ENCODE measurements at places on chromosomes 6 and 20.

- no peak for DNase-seq
These were observed 61.2 kb downstream of the EYA2 start for GRCh38 chr20:46955601-46956556.

GRCh38 chr20:34988191-34988540 is 32.5 kb downstream of the MYH7B start:
- DNase-seq: no peak

DNA sequence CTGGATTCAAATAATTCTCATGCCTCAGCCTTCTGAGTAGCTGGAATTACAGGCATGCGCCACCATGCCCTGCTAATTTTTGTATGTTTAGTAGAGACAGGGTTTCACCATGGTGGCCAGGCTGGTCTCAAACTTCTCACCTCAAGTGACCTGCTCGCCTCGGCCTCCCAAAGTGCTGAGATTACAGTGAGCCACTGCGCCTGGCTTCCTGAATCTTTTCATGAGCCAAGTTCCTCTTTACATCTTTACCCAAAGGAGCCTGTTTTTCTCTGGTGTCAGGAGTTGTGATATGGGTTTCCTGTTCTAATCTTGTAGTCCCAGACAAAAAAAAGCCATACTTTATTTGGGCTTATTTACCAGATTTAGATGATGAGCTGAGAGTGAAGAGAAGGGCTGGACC is 34.4 kb downstream of the PCNA start:
- DNase-seq: no peak

GRCh38 chr6:51559059-51559458 is 528.4 kb downstream of the PKHD1 start:
- no peak for DNase-seq

DNA sequence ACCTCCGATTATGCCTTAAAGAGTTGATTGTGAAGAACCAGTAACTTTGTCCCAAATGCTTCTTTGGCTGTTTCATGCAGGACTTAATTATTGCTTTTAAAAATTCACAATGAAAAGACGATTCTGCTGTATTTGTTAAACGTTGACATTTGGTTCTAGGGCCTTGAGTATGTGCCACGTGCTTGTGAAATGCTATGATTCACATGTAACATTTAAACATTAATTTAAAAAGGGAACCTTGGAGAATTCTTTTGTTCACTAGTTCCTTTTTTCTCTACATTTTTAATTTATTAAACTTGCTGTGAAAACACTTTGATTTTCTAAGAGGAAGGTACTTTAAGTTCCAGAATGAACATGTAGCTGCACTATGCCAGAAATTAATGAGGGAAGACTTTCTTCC is 9.5 kb downstream of the GZF1 start:
- DNase-seq: no peak

DNA sequence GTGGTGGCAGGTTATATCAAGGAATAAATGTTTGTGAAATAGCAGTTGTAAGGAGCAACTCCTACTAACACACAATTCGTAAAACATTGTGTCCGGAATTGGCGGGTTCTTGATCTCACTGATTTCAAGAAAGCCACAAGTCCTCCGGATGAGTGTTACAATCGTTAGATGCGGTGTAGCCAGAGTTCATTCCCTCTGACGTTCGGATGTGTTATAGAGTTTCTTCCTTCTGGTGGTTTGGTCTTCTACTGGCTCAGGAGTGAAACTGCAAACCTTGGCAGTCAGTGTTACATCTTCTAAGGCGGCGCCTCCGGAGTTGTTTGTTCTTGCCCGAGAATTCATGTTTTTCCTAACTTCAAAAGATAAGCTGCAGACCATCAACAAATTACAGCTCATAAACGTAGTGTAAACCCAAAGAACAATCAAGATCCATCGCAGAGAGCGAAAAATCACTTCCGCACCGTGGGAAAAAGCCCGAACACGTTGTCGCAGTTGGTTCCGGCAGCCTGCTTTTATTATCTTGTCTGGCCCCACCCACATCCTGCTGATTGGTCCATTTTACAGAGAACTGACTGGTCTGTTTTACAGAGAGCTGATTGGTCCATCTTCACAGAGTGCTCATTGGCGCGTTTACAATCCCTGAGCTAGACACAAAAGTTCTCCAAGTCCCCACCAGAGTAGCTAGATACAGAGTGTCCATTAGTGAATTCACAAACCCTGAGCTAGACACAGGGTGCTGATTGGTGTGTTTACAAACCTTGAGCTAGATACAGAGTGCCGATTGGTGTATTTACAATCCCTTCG is 58.2 kb downstream of the TRIM27 start:
- no peak for DNase-seq

- no peak for DNase-seq
These were observed 13.5 kb downstream of the DEFB132 start for GRCh38 chr20:271069-271468.

- DNase-seq: no peak
These were observed 255.4 kb downstream of the GRM1 start for GRCh38 chr6:146284311-146284710.

DNA sequence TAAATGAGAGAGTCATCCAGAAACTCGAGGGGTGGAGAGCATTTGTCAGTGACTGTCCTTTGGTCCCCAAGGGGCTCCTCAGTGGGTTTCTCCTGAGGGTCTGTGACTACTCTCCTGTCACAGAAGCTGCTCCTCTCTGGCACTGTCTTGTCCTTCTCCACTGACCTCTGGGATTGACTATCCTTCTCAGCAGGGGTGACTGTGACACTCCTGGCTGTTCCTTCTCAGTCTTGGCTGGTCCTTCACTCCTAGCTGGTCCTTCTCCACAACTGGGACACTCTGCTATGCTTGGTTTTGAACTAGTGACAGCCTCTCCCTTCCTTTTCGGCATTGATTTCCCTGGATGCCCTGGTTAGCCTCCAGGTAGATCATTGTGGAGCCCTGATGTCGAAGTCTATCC is 33.5 kb downstream of the DYNLT1 start:
- no peak for DNase-seq

- DNase-seq: no peak
These were observed 13.4 kb upstream of the SERPINB1 start for GRCh38 chr6:2855061-2855519.

GRCh38 chr6:324116-324728 is 31.9 kb downstream of the DUSP22 start:
- DNase-seq: no peak

DNA sequence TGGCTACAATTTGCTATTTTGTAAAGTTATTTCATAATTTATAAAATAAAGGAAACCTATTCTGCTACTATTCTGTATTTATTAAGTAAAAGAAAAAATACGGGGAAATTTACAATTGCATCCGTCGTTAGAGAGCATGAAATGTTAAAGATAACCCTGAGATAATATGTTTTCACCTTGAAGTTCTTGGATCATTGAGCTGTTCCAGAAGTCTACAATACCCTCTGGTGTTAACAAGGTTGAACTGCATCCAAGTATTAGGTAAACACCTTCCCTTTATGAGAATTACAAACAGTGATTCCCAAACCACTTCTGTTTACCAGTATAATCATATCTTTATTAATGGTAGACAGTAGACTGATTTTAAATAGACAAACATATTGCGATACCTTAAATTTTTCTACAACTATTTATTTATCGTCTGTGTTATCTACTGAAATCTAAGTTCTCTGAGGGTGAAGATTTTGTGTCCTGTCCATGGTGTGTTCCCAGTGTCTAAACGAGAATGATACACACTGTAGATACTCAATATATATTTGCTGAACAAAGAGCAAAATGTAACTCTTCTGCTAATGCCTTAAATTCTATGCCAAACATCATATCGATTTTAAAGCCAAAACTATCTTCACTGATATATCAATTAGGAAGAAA is 28.2 kb downstream of the TBC1D32 start:
- DNase-seq: peak; percentile 21

DNA sequence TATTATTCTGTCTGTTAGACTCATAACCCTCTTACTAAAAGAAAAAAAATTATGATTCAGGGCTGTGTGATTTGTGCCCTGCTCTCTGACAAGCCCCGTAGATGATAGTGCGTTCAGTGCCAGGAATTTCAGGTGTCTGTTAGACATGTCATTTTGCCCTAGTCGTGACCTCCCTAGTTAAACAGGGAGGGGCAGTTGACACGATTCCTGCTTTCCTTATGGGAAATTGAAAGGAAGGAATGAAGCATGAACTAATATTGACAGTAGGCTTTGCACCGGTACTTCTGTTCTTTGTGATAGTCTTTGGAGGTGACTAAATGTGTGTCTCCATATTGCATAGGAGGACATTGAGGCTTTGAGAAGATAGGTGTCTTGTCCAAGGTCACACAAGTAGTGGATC is 26.3 kb downstream of the RPRD1B start:
- DNase-seq: no peak

DNA sequence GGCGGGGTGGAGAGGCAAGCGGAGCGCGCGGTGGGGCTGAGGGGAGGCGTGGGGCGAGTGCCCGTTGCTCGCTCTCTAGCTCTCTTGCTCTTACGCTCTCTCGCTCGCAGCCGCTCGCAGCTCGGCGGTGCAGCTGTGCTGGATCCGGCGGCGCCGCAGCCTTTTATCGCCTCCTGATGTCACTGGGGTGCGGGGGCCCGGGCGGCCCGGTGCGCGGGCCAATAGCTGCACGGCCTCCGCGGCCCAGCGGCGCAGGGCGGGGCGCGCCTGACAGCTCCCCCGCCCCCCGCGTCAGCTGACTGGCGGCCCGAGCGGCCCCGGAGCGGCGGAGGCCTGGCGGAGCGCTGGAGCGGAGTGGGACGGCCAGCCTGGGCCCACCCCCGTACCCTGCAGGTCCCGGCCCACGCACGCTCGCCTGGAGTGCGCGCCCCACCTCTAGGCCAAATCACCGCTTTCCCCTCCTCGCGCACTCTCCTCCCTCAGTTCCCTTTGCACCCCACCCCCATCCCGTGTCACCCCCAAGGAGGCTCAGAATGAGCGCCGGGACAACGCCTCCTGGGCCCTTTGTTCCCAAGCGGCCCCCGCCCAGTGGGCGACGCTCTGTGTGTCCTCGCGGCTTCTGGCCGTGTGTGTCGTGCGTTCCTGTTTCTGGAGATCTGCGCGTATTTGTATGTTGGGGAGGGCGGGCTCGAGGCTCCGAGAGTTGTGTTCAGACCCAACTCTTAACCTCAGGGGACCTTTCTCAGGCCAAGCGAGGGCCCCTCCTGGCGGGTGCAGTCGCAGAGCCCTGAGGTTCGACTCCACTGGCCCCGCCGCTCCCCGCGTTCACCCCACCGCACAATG is at the start of gene MAFB:
Gene MAFB (minus strand): TSS at position 137 of the 843 bp plus-strand sequence. CDS start 386 bp downstream, outside the sequence.
- DNase-seq: peak; percentile 79

- DNase-seq: no peak
These were observed 657.7 kb downstream of the PHF3 start for GRCh38 chr6:64293298-64293697.

GRCh38 chr20:2240835-2241234 is 55.0 kb upstream of the TGM3 start:
- DNase-seq: no peak

GRCh38 chr6:41587131-41587879 is 41.1 kb downstream of the FOXP4 start:
- DNase-seq: no peak

- no peak for DNase-seq
These were observed 533.6 kb downstream of the RNF144B start for GRCh38 chr6:18920701-18921100.

- DNase-seq: no peak
These were observed 22.2 kb upstream of the PHACTR2 start for GRCh38 chr6:143655541-143655940.

GRCh38 chr6:123529843-123530242 is 106.9 kb downstream of the TRDN start:
- DNase-seq: no peak

DNA sequence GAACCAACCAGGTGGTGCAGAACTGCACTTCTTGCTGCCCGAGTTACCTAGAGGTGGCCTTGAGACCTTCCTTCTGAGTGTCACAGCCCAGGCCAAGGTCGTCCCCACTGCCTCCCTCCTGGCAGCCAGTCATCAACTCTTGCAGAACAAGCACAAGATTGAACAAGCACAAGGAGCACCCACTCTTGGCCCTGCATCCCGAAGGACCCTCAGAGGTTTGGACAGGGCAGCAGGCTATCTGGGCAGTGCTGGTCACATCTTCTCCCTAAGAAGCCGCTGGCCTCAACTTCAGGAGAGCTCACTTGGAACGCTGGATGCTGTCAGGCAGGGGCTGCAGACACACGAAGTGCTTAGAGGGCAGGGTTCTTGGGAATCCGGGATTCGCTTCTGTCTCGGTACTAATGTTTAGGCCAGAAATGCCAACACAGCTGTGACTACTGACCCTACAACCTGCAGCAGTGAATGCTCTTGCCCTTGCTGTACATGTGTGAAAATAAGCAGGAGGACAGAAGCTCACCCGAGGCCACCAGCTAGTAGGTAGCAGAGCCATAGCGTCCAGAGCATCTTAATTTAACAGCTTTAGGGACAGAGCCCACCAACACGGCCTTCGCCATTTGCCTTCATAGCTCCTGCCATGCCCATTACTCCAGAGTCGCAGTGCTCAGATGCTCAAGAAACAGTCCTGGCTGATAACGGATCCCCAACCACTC is 4.0 kb upstream of the ACSS1 start:
- DNase-seq: no peak

- no peak for DNase-seq
These were observed 103.5 kb upstream of the SIRPG start for GRCh38 chr20:1761116-1761515.

DNA sequence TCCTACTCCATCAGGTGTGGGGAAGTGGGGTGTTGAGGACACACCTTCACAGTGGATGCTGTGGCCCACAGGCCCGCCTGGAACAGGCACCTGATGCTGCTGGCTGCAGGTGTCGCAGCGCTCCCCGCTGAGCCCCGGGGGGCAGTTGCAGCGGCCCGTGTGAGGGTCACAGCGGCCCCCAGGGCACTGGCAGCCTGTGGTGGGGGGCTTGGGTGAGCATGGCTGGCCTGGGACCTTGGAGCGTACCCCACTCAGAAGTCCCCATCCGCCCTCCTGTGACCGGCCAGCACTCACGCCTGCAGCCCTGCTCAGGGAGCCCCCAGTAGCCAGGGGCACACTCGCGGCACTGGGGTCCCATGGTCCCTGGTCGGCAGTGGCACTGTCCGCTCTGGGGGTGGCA is 19.2 kb downstream of the ADRM1 start:
- no peak for DNase-seq

DNA sequence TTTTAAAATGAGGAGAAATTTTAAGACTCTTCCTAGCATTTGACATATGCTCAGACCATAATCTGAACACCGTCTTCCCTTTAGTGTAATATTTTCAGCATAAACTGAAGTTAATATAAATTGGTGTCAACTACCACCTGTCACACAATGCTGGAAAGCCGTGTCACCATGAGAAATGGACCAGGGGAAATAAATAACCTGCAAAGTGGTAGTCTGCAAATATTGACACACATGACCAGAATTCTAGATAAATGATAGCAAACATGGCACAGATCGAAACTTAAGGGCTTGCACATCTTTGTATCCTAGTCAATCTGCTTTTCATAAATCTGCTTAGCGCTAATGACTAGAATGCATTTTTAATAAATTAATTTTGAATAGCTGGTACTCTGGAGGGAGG is 191.9 kb downstream of the CD83 start:
- no peak for DNase-seq

All from GM20000 (cell line).